ENCODE measurements at places on chromosomes 16 and 17.

DNA sequence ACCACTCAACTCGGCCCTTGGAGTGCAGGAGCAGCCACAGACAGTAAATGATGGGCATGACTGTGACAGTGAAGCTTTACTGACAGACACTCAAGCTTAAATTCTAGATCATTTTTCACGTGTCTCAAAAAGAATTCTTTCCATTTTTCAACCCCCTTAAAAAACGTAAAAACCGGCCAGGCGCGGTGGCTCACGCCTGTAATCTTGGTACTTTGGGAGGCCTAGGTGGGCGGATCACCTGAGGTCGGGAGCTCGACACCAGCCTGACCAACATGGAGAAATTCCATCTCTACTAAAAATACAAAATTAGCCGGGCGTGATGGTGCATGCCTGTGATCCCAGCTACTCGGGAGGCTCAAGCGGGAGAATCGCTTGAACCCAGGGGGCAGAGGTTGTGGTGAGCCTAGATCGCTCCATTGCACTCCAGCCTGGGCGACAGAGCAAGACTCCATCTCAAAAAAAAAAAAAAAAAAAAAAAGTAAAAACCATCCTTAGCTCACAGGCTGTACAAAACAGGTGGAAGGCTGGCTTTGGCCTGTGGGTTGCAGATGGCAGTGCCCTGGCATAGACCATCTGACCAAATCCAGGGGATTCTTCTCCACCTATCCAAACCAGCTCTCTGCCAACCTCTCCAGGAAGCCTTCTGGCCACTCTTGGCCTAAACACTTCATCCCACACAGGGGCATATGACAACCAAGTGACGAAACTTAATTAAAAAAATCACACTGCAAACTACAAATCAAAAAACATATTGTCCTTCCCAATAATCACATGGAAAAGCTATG is 18.3 kb downstream of the TBC1D16 start:
- DNase-seq: no peak

- DNase-seq: no peak
Observed at GRCh38 chr17:75498039-75498725, 17.2 kb downstream of the CASKIN2 start.

GRCh38 chr16:17469741-17470181 is 999 bp downstream of the XYLT1 start:
- DNase-seq: no peak

DNA sequence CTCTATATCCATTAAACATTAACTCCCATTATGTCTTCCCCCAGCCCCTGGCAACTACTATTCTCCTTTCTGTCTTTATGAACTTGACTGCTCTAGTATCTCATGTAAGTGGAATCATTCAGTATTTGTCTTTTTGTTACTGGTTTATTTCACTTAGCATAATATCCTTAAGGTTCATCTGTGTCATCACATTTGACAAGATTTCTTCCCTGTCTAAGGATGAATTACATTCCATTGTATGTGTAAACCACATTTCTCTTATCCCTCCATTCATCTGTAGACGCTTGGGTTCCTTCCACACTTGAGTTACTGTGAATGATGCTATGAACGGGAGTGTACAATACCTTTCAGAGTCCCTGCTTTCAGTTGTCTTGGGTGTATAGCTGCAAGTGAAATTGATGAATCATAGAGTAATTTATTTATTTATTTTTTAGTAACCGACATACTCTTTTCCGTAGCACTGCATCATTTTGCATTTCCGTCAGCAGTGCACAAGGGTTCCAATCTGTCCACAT is 399.7 kb upstream of the RBFOX1 start:
- no peak for DNase-seq

- no peak for DNase-seq
Observed at GRCh38 chr16:66576296-66576695, 3.0 kb upstream of the CMTM2 start.
